ENCODE measurements at places on chromosomes 12 and 14.

- no peak for DNase-seq
Observed at GRCh38 chr14:65373671-65374039, 38.9 kb upstream of the FUT8 start.

DNA sequence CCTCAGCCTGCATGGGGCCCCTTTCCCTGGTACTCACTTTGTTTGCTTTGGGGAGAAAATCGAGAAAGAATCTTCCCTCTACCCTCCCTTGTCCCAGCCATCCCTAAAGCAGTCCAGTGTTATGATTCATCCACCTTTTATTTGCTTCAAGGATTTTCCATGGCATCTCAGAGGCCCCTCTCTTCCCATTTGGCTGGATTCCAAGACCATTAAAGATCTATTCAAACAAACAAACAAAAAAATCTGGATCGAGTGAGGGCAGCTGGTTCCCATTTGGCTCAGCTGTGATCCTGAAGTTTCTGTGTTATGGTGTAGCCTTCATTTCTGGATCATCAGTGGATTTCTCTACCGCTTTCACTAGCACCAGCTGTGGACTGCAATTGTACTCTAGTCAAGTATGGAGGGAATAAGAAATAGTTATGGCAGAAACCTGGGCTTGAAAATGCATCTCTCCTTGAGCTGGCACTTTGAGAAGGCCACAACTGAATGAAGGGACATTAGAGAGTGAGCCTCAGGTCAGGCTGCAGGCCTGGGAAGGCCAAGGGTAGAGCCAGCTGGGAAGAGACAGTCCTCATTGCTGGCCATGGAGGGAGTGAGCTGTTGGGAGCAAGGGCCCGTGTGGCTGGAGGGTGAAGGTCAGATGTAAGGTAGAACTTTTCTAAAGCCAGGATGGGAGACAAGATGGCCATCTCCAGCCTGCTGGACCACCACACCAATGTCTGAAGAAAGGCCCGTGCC lies 13.7 kb downstream of the KRT71 start:
- no peak for DNase-seq

- DNase-seq: no peak
Observed at GRCh38 chr12:93379326-93379980, 1.7 kb downstream of the NUDT4 start.

DNA sequence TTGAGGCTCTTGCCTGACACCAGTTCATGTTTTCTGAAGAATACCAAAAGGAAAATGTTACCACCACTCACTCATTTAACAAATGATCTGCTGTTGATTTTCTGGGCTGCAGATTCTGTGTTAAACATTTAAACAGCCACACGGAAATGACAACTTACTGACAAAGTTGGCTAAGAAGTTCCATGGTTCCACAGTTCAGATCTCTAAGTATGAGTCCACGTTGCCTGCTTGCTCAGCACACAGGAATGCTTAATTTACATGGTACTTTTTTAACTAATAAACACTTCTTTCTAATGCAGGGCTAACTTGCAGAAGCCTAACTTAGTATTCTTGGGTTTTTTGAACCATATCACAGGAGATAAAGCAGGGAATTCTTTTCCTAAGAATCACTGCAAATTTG lies 34.7 kb downstream of the PTGER2 start:
- DNase-seq: no peak

- no peak for DNase-seq
Observed at GRCh38 chr12:73598626-73599025, 939.0 kb upstream of the ATXN7L3B start.

GRCh38 chr12:18749386-18749957 lies 11.6 kb downstream of the CAPZA3 start:
- DNase-seq: no peak

DNA sequence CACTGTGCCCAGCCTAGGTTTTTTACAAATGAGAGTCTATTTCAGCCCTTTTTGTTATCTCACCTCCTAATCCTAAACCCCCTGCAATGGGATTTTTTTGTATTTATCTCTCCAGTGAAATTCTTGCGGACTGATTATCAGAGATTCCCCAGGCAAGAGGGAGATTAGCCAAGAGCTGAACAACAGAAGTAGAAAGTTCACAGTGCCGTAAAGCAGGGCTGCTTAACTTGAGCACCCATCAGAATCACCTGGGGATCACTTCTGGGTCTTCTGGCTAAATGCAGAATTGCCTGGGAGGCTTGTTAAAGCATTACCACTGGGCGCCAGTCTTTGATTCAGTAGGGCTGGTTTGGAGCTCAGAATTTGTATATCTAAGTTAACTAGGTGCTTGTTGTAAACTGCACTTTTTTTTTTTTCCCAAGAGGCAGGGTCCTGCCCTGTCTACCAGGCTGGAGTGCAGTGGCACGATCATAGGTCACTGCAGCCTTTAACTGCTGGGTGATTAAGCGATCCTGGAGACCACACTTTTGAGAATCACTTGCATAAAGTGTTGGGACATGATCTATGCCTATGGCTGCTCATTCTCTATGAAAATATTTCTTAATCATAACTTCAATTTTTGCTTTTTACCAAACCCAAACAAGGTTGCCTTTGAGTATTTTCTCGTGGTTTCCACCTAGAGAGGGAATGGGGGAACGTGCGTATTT lies 1.1 kb upstream of the DPPA3 start:
- DNase-seq: no peak

GRCh38 chr12:77615332-77615731 lies 215.4 kb upstream of the NAV3 start:
- no peak for DNase-seq

- DNase-seq: no peak
Observed at GRCh38 chr14:76962303-76962660, 66.2 kb downstream of the IRF2BPL start.
